Activated T-helper 2 cell treated with anti-CD3 and anti-CD28 coated beads, Interferon-gamma antibody, Interleukin-2, Interleukin-4, amounts not matched to agents 10 μg/mL and 5 μg/mL and 100 μg/mL, durations not matched to agents 14 hours and 24 hours and 36 hours (primary cell): ENCODE measurements at places on chromosomes 3 and 15.

GRCh38 chr15:99614749-99615288, 49.0 kb downstream of the MEF2A start:
- H3K4me3 ChIP-seq, result no peak overlapping the region
- H3K36me3 ChIP-seq, result no peaks in the 10 kb centered on the region
- no peak overlapping the region for H3K27ac ChIP-seq
- peaks cover 17% of the 10 kb centered on the region for H3K4me1 ChIP-seq

- no peaks in the 10 kb centered on the region for H3K4me1 ChIP-seq
- no peaks in the 10 kb centered on the region for H3K36me3 ChIP-seq
- H3K27ac ChIP-seq, result no peak overlapping the region
- peaks cover 31% of the 10 kb centered on the region for H3K27me3 ChIP-seq
- H3K4me3 ChIP-seq, result no peak overlapping the region
- no peak for DNase-seq
Observed at GRCh38 chr15:80204231-80204630, 47.8 kb downstream of the CTXND1 start.

DNA sequence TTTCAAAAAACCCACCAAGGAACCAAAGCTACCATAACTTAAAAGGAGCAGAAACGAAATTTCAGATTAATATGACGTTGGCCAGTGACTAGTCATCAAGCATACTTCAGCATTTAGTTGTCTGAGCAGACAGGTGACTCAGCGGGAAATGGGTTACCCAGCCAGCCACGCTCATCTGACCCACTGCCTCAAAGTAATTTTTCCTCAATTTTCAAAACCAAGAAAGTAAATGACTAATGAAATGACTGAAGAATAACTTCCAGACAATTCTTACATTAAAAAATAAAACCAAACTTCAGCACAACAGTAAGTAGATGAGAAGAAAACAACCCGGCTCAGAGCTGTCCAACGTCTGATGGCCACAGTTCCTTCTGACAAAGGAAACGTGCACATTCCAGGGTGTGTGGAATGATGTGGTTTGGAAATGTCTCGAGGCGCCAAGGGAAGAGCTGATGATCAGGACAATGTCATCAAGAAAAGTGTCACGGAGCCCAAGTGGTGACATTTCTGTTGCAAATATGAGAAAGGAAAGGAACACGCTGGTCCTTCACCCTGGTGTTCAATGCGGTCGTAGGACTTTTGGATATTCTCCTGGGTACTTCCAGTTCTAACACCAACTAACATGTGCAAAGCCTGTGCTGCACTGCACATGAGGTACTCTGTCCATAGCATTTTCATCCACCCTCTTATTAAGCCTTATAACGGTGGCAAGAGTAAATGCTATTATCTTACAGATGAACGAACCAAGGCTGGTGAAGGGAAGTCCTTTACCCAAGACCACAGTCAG, 79.1 kb downstream of the FOXP1 start:
- no peaks in the 10 kb centered on the region for H3K27me3 ChIP-seq
- no peak overlapping the region for H3K4me3 ChIP-seq
- peaks cover 3% of the 10 kb centered on the region for H3K36me3 ChIP-seq

- no peak for DNase-seq
- no peak overlapping the region for H3K27ac ChIP-seq
- H3K27me3 ChIP-seq, result no peaks in the 10 kb centered on the region
- H3K4me3 ChIP-seq, result no peak overlapping the region
- no peaks in the 10 kb centered on the region for H3K36me3 ChIP-seq
Observed at GRCh38 chr3:29475305-29475840, 194.5 kb downstream of the RBMS3 start.

DNA sequence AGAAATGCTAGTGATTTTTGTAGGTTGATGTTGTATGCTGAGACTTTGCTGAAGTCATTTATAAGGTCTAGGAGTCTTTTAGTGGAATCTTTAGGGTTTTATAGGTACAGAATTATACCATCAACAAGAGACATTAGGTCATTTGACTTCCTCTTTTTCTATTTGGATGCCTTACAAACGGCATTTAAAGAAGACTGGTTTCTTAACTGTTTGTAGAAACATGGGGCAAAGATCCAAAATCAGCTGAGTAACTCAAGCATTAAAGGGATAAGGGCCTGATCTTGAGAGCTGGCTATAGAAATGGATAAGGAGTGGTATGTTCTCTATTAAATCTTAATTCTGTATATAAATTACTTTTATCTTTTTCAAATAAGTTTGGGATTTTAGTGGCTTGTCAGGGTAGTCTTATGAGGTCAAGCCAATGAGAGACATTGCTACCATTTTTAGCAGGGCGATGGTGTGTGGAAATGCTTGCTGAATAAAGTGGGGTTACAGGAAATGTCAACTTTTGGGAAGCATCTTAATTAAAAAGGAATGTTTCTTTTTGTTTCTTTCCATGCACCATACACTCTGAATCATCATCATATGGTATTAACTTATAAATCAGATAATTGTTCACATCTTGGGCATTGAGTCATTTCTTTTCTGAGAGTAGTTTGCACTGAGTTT, 197.7 kb upstream of the GBE1 start:
- H3K27ac ChIP-seq, result no peak overlapping the region
- no peak overlapping the region for H3K4me3 ChIP-seq
- no peaks in the 10 kb centered on the region for H3K36me3 ChIP-seq

DNA sequence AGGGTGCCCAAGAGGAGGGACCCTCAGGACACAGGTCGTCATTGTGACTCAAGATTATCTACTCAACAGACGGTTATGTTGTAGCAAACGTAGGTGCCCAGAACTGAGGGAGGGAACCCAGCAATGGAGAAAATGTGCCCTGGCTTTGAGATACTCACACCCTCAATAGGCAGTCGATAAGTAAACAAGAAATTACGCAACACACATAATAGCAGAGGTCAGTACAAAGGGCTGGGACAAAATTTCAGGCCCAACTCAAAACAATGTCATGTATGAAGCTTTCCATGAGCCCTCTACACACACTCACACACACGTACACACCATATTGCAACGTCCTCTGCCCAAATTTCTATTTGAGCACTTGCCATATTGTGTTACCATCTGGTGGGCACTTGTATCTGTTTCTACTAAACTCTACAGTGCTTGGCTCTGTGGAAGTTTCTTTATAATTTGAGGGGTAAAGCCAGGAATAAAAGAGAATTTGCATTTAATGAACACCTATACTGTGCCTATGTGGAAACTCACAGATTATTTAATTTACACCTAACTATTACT, 114.6 kb upstream of the TRIM42 start:
- no peaks in the 10 kb centered on the region for H3K4me1 ChIP-seq
- H3K4me3 ChIP-seq, result no peak overlapping the region
- H3K27ac ChIP-seq, result no peak overlapping the region
- H3K36me3 ChIP-seq, result no peaks in the 10 kb centered on the region

DNA sequence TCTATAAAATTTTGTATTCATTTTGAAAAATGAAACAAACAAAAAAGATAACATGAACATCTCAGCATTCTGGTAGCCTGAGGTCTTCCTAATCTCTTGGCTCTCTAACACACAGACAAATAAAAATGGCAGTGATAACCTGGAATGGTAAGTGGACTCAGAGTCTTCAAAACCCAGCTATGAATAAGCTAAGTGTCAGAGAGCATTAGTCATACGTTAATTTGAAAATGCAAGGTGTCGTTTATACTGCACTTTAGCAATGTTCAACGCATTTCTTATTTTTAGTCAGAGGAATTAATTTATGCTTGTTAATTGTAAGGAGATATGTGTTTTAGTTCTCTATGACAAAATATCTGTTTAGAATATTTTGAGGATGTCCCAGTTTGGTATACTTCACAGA, 294.3 kb downstream of the NEK10 start:
- H3K27ac ChIP-seq, result no peak overlapping the region
- DNase-seq, result no peak
- H3K4me3 ChIP-seq, result no peak overlapping the region
- no peaks in the 10 kb centered on the region for H3K36me3 ChIP-seq
- H3K4me1 ChIP-seq, result no peaks in the 10 kb centered on the region
- H3K27me3 ChIP-seq, result no peaks in the 10 kb centered on the region

DNA sequence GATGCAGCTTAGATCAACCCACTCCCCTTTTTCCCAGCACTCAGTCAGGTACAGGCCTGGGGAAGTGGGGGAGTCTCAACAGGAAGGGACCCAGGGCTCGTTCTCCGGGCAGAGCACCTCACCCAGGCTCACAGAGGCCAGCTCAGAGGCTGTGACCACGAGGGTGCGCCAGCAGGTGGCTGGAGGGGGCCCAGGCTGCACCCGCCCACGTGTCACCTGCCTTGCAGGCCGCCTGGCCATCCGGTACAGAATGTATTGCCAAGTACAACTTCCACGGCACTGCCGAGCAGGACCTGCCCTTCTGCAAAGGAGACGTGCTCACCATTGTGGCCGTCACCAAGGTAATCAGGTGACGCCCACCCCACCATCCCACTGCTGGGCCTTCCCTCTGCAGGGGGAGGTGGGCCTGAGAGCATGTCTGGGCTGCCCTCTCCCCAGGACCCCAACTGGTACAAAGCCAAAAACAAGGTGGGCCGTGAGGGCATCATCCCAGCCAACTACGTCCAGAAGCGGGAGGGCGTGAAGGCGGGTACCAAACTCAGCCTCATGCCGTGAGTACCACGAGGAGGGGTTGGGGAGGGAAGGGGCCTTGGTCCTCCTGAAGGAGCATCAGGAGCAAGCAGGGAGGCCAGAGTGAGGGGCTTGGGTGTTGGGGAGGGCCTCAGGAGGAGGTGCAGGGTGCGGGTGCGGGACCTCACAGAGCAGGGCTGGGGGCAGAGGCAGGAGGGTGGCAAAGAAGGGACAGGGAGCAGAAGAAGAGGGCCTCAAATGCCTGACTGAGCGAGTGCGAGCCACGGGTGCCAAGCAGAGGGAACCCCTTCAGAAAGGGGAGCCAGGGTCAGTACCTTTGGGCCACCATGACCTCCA, 14.0 kb upstream of the LMAN1L start:
- H3K27me3 ChIP-seq, result no peaks in the 10 kb centered on the region
- H3K27ac ChIP-seq, result peak overlapping the region; percentile 81
- no peak for DNase-seq
- H3K4me1 ChIP-seq, result peaks cover 38% of the 10 kb centered on the region
- H3K36me3 ChIP-seq, result peaks cover 69% of the 10 kb centered on the region
- no peak overlapping the region for H3K4me3 ChIP-seq

GRCh38 chr3:105594219-105594618, 227.5 kb downstream of the ALCAM start:
- DNase-seq, result no peak
- H3K36me3 ChIP-seq, result no peaks in the 10 kb centered on the region
- H3K27me3 ChIP-seq, result no peaks in the 10 kb centered on the region
- no peak overlapping the region for H3K27ac ChIP-seq

DNA sequence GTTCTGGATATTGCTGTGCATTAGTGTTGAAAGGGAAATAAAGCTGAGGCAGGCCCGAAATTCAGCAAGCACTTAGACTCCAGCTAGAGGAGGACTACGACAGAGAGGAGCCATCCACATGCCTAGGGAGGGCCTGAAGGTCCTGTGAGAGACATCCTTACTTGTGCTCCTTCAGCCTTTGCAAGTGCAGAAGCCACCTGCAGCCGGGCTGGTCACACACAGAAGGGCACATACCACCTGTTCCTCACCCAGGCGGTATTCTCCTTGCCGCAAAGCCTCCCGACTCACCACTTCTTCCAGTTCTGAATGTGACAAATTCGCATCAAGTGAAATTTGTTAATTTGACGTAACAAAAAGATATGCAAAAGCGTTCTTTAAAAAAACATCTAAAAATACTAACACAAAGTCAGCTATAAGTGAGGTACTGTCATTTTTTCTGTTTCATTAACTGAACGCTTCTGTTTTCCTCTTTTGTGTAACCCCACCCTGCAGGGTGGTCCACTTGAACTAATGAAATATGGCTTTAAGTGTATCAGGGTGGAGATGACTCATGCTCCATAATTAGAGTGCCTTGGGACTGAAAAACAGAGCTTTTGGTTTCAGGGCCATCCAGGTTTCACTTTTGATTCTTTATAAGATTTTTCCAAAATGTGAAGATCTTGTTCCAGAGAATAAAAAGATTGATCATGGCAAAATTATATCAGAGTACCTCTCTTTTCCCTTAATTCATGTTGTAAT, 467.9 kb upstream of the ATP11B start:
- DNase-seq, result no peak
- no peak overlapping the region for H3K4me3 ChIP-seq
- H3K27ac ChIP-seq, result no peak overlapping the region
- H3K27me3 ChIP-seq, result no peaks in the 10 kb centered on the region
- no peaks in the 10 kb centered on the region for H3K4me1 ChIP-seq
- H3K36me3 ChIP-seq, result no peaks in the 10 kb centered on the region

GRCh38 chr15:27017168-27017809, 46.3 kb downstream of the GABRG3 start:
- no peak overlapping the region for H3K4me3 ChIP-seq
- no peaks in the 10 kb centered on the region for H3K27me3 ChIP-seq
- H3K36me3 ChIP-seq, result no peaks in the 10 kb centered on the region
- no peak overlapping the region for H3K27ac ChIP-seq
- no peaks in the 10 kb centered on the region for H3K4me1 ChIP-seq

GRCh38 chr3:52174896-52175295, 20.7 kb upstream of the POC1A start:
- H3K36me3 ChIP-seq, result no peaks in the 10 kb centered on the region
- H3K4me3 ChIP-seq, result no peak overlapping the region
- no peak overlapping the region for H3K27ac ChIP-seq
- H3K4me1 ChIP-seq, result peaks cover 8% of the 10 kb centered on the region
- no peak for DNase-seq

DNA sequence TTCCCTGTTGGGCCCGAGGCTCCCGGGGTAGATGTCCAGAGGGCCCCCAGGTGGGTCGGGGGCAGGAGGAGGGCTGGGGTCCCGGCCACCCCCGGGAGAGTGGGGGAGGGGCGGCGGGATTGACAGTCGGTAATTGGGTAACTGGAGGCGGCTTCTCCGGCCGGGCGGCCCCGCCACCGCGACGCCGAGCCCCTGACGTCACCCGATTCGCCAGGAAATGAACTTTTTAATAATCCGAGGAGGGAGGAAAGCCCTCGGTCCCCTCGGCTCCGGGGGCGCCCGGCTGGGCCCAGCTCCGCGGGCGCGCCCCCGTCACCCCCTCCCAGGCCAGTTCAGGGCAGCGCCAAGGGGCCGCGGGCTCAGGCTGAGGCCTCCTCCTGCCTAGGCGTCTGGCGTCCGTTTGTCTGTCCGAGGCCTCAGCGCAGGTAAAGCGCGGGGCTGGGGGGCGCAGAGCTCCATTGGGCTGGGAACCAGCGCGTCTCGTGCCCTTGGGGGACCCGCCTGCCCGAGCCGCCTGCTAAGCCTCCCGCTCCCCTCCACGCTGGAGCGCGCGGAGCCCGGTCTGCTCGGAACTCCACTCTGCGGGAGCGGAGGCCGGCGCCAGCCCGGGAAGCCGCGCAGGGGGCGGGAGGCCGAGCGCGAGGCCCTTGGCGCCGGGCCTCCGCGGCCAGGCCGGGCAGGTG, 3.9 kb downstream of the GATA2 start:
- H3K4me1 ChIP-seq, result peaks cover 13% of the 10 kb centered on the region
- no peak overlapping the region for H3K27ac ChIP-seq
- H3K36me3 ChIP-seq, result no peaks in the 10 kb centered on the region
- DNase-seq, result peak; percentile 20
- no peak overlapping the region for H3K4me3 ChIP-seq
- H3K27me3 ChIP-seq, result peaks cover 68% of the 10 kb centered on the region

DNA sequence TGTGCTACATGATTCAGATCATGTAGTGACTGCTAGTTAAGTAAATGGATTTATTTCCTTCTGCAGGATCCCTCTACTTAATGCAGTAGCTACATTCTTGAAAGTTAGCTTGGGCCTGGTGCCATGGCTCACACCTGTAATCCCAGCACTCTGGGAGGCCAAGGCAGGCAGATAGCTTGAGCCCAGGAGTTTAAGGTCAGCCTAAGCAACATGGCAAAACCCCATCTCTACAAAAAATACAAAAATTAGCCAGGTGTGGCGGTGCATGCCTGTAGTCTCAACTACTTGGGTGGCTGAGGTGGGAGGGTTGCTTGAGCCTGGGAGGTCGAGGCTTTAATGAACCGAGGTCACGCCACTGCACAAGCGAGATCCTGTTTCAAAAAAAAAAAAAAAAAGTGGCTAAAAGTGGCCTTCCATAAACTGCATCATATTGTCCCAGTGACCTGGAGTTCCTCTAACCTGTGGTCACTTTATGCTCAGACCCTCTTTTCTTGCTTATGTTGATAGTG, 22.0 kb downstream of the TSEN2 start:
- no peak overlapping the region for H3K27ac ChIP-seq
- no peaks in the 10 kb centered on the region for H3K27me3 ChIP-seq
